ENCODE measurements at places on chromosomes 11 and 22.

DNA sequence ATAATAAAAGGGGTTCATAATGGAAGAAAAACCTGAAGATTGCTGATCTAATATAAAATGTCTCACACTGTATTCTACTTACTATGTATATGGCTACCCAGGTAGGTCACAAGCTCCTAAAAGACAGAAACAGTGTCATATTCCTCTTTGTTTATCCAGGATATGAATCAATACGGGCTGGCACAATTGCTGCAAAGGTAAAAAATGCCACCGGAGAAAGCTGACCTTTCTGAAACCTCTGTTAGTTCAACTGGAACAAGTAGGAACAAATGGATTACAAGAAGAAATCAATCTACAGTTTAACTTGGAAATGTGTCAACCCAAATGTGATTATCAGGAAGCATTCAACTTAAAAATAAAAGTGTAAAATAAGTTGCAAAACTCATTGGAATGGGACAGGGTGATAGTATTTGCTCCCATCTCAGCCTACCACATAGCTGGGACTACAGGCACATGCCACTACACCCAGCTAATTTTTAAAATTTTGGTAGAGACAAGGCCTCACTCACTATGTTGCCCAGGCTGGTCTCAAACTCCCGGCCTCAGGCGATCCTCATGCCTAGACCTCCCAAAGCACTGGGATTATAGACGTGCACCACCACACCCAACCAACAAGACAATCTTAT lies 27.6 kb downstream of the SLC35F2 start:
- DNase-seq = no peak

- no peak for DNase-seq
Measured at GRCh38 chr22:27905653-27906052, 13.4 kb downstream of the PITPNB start.

GRCh38 chr22:36798674-36799066 lies 18.2 kb downstream of the PVALB start:
- DNase-seq = no peak

GRCh38 chr11:79561496-79561895 lies 120.7 kb upstream of the TENM4 start:
- no peak for DNase-seq

- DNase-seq = peak; percentile 5
Measured at GRCh38 chr11:134578807-134579723, 167.0 kb upstream of the B3GAT1 start.

GRCh38 chr22:19527321-19527721 lies 3.1 kb upstream of the CLDN5 start:
- DNase-seq = no peak

- no peak for DNase-seq
Measured at GRCh38 chr11:7449211-7449840, 36.0 kb upstream of the OLFML1 start.

- DNase-seq = no peak
Measured at GRCh38 chr22:34567367-34567766, 498.6 kb upstream of the ISX start.

- no peak for DNase-seq
Measured at GRCh38 chr11:101917226-101917625, 904 bp upstream of the ANGPTL5 start.

DNA sequence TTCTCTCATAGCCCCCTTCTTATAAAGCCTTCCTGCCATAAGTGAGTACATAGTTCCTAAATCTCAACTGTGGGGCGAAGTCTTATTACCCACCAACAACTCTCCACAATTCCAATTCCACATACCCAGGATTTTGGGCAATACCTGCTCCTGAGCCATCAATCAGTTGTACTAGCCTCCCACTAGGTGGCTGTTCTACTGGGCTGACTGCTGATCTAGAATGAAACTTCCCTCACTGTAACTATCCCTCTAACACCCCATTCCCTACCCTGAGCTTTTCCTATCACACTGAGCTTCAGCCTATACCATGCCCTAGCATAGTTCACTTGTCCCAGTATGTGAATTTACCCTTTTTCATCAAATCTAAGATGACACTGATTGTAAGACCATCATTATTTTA lies 52.5 kb downstream of the RRAS2 start:
- DNase-seq = no peak

GRCh38 chr11:61297746-61298145 lies 2.6 kb upstream of the VWCE start:
- no peak for DNase-seq

- no peak for DNase-seq
Measured at GRCh38 chr22:25449781-25450317, 114.6 kb upstream of the GRK3 start.

Measured in stimulated activated CD4-positive, alpha-beta T cell treated with anti-CD3 and anti-CD28 coated beads, Interleukin-15, amount 100 ng/mL, for 24 hours (primary cell).